ENCODE measurements at places on chromosomes 7 and 10.

- DNase-seq = no peak
Observed at GRCh38 chr10:132467464-132468149, 70.0 kb upstream of the INPP5A start.

DNA sequence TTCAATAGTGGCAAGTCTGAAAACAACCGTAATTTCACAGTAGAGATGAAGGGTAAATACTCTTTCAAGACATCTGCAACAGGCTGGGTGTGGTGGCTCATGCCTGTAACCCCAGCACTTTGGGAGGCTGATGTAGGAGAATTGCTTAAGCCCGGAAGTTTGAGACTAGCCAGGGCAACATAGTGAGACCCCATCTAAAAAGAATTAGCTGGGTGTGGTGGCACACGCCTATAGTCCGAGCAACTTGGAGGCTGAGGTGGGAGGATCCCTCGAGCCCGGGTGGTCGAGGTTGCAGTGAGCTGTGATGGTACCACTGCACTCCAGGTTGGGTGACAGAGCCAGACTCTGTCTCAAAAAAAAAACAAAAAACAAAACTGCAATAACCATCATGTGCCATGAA is 71.8 kb downstream of the PFKFB3 start:
- DNase-seq = no peak

DNA sequence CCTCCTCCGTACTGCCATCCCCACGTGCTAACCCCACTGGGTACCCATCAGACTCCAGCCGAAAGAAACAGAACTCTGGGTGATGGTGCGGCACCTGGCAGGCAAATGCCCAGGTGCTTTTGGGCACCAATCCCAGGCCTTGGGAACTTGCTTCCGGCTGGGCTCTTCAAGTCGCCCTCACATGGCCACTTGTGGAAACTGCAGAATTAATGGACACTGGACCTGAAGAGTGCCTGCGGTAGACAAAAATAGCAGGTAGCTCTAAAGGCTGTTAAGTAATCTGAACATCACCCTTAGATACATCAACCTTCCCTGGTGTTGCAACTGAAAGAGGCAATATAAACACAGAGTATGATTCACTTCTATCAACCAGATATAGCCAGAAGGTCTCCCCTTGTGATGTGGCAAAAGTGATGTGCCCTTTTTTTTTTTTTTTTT is 644.4 kb downstream of the GRM8 start:
- peak; percentile 1 for DNase-seq

DNA sequence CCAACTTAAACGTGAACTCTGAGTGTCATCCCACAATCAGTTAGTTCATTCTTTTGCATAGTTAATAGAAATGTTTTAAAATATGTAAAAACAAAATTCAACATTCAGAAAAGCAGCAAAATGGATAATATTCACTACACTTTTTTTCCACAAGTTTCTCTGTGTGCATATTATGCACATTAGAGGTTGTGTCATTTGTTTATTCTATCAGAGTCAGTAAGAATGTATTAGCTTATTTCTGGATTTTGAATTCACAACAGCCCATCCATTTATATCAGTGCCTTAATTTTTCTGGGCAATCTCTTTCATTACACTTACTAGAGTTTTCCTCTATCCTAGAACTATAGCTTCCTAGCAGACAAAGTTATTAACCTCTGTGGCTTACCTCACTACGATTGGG is 432.7 kb upstream of the SEMA3A start:
- no peak for DNase-seq

GRCh38 chr10:119543814-119544642 is 1.5 kb upstream of the RGS10 start:
- DNase-seq = no peak

GRCh38 chr10:125083576-125083920 is 76.8 kb downstream of the CTBP2 start:
- no peak for DNase-seq

DNA sequence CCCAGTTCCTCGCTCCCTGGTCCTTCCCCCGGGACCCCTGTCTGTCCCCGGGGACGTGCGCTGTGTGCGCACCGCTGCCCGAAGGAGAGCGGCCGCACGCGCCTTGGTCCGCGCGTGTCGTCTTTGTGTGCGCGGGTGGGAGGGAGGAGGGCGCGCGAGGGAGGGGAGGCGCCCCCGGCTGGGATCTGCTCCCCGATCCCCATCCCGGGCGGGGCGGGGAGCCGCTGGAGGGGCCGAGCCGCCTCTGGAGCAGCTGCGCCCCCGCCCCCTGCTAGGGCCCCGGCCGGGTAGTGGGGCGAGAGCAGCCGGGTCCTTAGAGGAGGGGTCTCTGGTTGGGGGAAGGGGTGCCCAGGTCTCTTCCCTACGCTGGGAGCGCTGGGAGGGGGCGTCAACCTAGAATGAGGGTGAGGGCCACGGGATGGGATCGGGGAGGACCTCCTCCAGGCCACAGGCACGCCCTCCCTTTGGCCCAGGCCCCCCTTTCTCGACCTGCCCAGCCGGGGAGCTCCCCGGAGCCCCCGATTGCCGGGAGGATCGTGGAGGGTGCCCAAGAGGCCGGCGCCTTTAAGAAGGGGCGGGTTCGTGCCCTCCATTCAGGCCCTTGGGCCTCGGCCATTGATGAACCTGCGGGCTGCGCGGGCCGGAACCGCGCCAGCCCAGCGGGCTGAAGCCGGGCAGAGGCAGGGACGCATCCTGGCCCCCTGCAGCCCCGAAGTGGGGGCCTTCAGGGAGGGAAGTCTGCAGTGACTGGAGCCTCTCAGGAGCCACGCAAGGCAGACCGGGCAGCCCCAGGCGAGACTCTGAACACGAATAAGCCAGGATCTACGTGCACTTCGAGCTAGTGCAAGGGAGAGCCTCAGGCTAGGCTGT is 678 bp downstream of the SH2B2 start:
- peak; percentile 51 for DNase-seq

DNA sequence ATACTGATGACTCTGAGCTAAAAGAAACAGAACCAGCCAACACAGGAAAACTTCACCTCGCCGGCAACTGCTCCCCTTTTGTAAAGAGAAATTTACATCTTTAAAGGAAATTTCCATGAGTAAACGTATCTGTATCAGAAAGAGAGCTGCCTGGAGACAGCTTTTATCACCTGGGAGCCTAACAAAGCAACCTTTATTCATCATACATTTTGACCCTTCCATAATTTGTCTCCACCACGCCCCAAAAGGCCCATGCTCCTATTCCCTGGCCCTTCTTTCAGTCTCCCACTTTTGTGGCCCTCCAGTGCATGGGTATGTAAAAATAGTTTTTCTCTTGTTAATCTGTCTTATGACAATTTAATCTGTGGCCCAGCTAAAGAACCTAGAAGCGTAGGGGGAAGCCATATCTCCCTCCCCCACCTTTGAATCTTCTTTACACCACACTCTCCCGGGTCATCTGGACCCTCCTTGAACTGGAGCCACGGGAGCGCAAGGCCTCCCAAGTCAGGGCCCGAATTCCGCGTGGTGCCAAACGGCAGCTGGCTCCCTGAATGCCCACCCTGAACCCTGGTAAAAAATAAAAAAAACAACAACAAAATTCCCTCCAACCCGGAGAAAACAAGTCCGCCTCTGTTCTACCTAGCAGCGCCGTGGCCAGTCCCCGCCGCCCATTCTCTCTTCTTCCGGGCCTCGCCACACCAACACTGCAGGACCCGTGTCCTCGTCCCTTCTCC is 15.4 kb upstream of the FKBP9 start:
- no peak for DNase-seq

DNA sequence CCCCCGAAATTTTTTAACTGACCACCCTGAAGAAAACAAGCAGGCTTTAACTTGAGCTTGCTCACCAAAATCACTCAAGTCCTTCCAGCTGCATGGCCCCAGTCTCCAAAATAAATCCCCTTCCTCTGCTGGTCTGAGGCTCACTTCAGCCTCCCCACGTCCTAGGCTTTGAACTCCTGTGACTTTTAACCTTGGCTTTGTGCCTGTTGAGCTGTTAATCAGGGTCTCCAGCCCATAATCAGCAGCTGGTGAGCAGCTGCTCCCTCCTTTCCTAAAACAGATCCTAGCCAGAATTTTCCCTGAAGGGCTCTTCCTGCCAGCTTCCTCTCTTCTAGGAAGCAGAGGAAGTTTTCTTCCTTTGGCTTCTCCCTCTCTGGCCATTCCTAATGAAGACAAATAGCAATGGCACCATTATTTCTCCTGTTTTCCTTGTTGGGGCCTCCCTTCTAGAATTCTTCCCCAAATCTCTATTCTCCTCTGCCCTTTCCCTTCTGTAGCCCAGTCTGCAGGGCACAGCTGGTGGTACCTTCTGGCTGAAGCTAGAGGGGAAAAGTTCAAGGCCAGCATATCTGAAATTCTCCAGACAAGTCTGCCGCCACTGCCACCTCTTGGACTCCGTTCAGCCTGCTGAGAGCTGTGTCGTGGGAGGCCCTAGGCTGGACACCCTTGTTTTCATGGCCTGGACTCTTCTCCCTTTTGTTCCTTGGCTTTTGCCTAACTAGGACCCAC is 152.1 kb downstream of the NOC3L start:
- DNase-seq = no peak

- DNase-seq = no peak
Observed at GRCh38 chr7:140635816-140636215, 4.8 kb downstream of the DENND2A start.

GRCh38 chr10:132375795-132376297 is 21.2 kb upstream of the PWWP2B start:
- DNase-seq = no peak

GRCh38 chr10:123559823-123560092 is 106.4 kb upstream of the GPR26 start:
- DNase-seq = no peak

DNA sequence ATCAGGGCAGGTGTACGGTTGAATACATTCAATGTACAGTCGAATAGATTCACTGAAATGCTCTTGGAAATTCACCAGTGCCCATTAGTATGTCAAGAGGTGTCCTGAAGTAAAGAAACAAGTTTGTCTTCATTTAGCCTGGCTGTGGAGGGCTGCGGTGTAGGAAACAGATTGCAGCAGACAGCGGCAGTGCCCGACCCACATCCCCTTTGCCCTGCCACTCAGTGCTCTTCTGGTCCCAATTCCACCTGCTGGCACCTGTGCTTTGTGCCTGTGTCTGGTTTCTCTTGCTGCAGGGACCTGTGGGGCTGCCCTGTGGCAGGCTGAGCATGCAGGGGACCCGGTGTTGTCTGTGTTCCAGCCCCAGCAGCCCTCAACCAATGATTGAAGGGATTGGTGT is 183.7 kb downstream of the RPS24 start:
- no peak for DNase-seq

GRCh38 chr10:129191797-129192196 is 275.2 kb upstream of the MGMT start:
- DNase-seq = no peak

GRCh38 chr7:129777993-129778769 is 166.7 kb downstream of the NRF1 start:
- no peak for DNase-seq

GRCh38 chr7:158856883-158857668 is 718 bp downstream of the DYNC2I1 start:
- no peak for DNase-seq

GRCh38 chr10:44575601-44576380 is 190.9 kb upstream of the CXCL12 start:
- no peak for DNase-seq

- no peak for DNase-seq
Observed at GRCh38 chr10:64113792-64114191, 592.6 kb downstream of the REEP3 start.

- peak; percentile 85 for DNase-seq
Observed at GRCh38 chr7:26376175-26376917, 84.7 kb downstream of the SNX10 start.

DNA sequence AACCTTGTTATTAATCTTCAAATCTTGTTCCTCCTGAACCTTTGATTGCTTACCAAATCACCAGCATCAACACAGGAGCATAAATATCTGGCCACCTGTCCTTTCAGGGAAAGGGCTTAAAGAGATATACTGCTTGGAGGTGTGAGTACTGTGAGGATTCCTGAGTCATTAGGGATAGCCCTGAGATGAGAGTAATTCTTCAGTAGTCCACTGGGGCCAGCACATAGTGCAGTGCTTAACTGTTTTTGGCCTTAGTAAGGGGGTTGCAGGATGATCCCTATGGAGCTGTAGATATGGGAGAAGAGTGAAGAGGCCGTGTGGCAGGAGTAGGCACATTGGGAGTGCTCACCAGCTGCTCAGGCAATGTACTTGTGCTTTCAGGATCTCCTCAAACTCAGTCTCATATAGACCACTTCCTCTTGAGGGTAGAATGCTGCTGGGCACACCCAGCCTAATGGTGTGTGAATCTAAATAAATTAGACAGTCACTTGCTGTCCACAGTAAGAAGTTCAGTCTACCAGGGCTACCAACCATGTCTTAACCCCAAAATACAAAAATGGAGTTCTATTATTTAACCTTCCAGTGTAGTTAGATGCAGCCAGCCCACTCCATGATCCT is 26.5 kb upstream of the GPR141 start:
- DNase-seq = no peak

GRCh38 chr10:3072641-3073360 is 5.5 kb downstream of the PFKP start:
- no peak for DNase-seq

DNA sequence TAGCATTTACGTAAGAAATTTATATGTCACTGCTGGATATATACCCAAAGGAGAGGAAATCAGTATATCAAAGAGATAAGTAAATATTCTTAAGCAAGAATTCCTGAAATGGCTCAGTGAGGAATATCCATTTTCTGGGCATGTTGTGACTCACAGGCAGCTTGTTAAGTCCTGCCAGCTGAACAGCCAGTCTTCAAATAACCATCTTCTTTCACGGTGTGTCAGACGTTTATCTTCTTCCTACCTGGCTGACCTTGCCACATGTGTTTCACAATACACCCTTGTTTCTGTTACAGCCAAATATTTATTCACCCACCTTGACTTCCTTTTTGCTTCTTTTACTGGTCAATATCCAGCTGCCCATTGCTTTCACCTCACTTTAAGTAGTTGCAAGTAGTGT is 648.1 kb downstream of the ANKRD7 start:
- DNase-seq = no peak

- no peak for DNase-seq
Observed at GRCh38 chr7:157018997-157019608, 8.6 kb upstream of the MNX1 start.

DNA sequence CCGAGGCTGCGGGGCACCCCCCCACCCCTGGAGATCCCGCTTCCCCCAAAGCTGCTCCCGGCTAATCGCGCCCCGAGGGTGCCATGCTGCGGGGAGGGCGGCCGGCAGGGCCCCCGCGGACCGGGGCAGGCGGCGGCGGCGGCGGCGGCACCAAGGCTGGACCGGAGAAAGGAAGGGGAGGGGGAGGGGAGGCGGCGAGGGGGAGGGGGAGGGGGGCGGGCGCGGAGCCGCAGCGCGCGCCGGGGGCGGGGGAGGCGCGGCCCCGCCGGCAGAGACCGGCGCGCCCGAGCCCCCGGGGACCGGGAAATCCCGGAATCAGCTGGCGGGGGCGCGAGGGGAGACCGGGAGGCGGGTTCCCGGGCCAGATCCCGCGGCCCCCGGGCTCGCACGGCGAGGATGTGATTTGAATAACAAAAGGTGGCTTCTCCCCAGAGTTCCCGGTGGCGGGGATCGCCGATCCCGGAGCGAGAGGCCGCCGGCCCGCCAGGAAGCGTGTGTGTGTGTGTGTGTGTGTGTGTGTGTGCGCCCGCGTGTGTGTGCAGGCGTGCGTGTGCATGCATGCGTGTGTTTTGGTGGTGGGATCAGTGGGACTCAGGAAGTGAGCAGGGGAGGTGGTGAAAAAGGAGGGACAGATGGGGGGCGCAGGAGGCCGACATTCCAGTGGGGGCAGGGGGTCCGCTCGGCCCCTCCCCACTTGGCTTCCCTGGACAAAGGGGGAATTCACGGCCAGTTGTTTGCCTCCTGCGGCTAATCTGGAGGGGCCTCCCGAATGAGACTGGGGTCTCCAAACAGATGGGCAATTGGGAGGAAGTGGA is 99.5 kb downstream of the HIP1 start:
- DNase-seq = peak; percentile 23

Data from NCI-H1105 (cell line).